ENCODE measurements at places on chromosomes 7 and 10.

GRCh38 chr7:18653381-18654155 is 158.0 kb downstream of the HDAC9 start:
- H3K4me1 ChIP-seq = no peaks in the 10 kb centered on the region
- DNase-seq = no peak

DNA sequence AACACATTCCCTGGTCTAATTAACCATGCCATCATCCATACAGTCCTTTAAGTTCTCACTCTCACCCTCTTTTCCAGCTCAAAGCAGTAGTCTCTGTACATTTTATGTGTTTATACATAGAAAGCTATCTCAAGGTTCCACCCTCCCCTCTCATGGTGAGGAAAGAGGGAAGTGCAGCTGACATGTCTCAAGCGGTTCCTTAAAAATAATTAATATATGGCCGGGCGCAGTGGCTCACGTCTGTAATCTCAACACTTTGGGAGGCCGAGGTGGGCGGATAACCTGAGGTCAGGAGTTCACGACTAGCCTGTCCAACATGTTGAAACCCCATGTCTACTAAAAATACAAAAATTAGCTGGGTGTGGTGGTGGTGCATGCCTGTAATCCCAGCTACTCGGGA is 36.7 kb downstream of the ZC3HAV1 start:
- H3K4me1 ChIP-seq = peaks cover 3% of the 10 kb centered on the region
- H3K36me3 ChIP-seq = no peaks in the 10 kb centered on the region
- H3K27me3 ChIP-seq = no peaks in the 10 kb centered on the region
- H3K4me3 ChIP-seq = no peak overlapping the region
- no peak overlapping the region for H3K27ac ChIP-seq

DNA sequence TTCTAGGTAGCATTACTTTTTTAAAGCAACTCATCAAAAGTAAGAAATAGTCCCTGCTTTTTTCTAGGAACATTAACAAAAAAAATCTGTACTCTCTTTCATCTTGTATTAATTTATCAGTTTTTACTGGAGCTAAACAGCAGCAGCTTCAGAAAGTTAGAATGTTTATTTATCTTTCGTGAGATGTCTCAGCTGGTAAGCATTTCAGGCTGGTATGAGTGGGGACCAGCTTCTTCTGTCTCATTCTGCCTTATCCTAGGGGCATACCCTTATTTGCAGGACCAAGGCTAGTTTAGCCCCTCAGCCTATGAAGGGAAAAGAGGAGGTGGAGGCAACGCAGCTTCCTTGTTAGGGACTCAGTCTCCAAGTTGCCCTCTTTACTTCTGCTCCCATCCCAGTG is 35.1 kb downstream of the LANCL2 start:
- H3K27me3 ChIP-seq = no peaks in the 10 kb centered on the region
- DNase-seq = no peak
- no peaks in the 10 kb centered on the region for H3K36me3 ChIP-seq

DNA sequence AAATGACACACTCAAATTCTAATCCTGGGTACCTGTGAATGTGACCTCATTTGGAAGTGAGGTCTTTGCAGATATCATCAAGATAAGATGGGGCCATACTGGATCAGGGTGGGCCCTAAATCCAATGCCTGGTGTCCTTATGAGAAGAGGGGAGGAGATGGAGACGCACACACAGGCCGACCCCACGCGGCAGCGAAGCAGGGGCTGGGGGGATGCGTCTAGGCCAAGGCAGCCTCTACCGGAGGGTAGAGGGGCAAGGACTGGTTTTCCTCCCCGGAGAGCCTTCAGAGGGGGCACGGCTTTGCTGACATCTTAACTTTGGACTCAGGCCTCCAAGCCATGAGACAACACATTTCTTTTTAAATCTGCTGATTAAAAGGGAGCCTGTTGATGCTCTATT is 33.3 kb downstream of the DPYSL4 start:
- H3K4me3 ChIP-seq = no peak overlapping the region
- H3K36me3 ChIP-seq = no peaks in the 10 kb centered on the region
- H3K4me1 ChIP-seq = no peaks in the 10 kb centered on the region
- H3K27ac ChIP-seq = no peak overlapping the region
- no peak for DNase-seq

GRCh38 chr10:18221123-18221522 is 80.9 kb downstream of the CACNB2 start:
- H3K36me3 ChIP-seq = no peaks in the 10 kb centered on the region
- H3K4me1 ChIP-seq = peaks cover 12% of the 10 kb centered on the region
- DNase-seq = no peak
- H3K27ac ChIP-seq = no peak overlapping the region
- H3K27me3 ChIP-seq = no peaks in the 10 kb centered on the region

DNA sequence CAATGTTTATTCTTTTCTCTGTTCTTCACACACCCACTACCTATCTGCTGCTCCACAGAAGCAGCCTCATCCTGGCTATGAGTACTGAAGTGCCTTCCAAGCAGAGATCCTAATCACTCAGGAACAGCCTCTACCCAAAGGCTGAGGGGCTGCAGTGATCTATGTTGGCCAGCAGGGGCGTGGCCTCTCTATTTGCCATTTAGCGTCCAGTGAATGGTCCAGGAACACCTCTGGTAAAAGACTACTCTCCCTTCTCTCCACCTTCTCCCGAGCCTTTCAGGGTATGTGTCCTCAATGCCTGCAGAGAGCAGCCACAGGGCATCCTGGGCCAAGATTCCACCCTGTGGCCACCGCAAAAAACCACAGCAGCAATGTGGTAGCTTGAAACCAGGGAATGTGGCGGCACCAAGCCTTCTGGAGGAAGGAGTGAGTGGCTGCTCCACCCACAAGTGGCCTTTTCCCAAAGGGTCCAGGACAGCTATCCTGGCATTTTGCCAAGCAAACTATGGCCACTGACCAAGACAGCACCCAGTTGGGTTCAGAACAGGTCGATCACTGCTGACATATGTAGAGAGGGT is 70.9 kb downstream of the SYPL1 start:
- H3K4me3 ChIP-seq = no peak overlapping the region
- no peak for DNase-seq
- H3K27ac ChIP-seq = no peak overlapping the region
- H3K4me1 ChIP-seq = peaks cover 3% of the 10 kb centered on the region
- H3K27me3 ChIP-seq = no peaks in the 10 kb centered on the region

DNA sequence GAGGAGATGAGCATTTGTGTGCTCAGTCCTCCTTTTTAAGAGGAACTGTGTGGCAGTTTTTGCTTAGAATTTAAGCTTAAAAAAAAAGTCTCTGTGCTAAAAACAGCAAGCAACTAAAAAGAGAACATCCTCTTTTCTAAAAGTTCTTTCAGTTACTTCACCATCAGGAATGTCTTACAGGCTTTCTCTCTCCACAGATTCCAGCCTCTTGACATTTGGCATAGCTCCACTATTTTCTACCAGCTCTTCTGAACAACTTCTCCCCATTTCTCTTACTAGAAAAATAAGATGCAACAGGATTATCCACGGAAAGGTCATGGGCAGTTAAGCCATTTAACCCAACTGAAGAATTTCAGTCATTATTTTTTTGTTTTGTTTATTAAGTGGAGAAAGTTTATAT is 13.2 kb downstream of the PCLO start:
- H3K27ac ChIP-seq = no peak overlapping the region
- H3K4me3 ChIP-seq = no peak overlapping the region
- DNase-seq = no peak
- H3K36me3 ChIP-seq = no peaks in the 10 kb centered on the region

DNA sequence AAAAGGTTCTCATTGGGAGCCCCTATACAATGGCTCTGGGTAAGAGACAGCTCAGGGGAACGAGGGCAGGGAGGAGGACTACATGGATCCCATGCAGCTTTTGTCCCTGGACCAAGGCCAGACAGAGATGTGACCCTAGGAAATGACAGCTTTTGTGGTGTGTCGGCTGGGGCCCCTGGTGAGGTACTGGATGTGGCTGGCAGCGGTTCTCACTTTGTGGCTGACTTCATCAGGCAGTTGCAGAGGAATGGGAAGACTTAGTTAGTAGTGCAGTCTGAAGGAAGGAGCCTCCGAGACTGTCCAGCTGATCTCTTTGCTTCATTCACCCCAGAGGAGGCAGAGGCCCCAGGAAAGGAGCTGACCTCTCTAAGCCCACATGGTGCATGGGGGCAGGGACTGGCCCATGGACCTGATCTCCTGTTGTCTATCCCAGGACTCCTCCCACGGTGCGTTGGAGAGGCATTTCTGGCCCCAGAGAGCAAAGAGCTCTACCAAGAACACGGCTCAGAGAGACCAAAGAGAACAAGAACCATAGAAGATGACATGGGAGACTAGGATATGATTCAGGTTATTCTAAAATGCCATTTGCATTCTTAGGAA is 202.9 kb downstream of the RPS24 start:
- no peaks in the 10 kb centered on the region for H3K27me3 ChIP-seq
- no peak overlapping the region for H3K27ac ChIP-seq
- H3K4me1 ChIP-seq = peaks cover 4% of the 10 kb centered on the region
- H3K4me3 ChIP-seq = no peak overlapping the region

DNA sequence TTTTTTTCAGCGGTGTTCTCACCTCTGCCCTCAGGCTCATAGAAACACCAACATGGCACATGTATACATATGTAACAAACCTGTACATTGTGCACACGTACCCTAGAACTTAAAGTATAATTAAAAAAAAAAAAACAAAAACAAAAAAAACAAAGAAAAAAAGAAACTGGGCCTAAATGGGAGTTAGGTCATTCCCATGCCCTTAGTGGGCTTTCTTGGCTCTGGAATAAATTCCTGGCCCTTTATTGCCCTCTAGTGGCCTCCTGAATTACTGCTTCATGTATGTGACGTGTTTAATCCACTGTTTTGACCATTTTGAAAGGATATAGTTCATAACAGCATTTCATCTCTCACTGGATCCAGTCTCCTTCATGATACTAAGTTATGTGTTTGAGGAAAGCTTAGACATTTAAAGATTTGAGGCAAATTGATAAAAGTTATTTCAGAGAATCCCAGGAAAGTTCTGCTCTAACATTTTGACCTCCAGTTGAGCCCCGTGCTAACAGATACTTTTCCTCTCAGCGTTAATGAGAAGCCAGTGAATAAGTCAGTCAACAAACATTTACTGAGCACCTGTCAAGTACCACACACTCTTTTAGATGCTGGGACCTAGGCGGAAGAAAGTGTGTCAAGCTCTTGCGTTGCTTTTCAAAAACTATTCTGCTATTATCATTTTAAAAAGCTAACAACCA is 54.7 kb upstream of the SYPL1 start:
- H3K27ac ChIP-seq = no peak overlapping the region
- H3K36me3 ChIP-seq = no peaks in the 10 kb centered on the region
- no peaks in the 10 kb centered on the region for H3K4me1 ChIP-seq

DNA sequence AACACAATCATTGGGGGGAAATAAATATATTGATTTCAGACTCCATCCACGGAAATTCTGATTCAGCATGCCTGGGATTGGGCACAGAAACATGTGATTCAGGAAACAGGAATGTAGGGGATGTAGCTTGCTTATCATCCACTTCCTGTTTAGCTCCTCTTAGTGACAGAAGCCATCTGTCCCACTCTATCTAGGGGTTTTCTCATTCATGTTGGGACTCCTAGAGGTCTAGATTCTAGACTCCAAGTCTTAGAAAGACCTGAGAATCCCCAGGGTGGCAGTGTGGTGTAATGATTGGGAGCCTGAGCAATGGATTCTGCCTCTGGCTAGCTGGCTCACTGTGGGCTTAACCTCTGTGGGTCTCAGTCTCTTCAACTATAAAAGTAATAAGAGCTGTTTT is 67.9 kb downstream of the CDK1 start:
- no peaks in the 10 kb centered on the region for H3K27me3 ChIP-seq
- H3K4me3 ChIP-seq = no peak overlapping the region
- no peaks in the 10 kb centered on the region for H3K36me3 ChIP-seq
- no peak overlapping the region for H3K27ac ChIP-seq
- no peak for DNase-seq
- H3K4me1 ChIP-seq = peaks cover 19% of the 10 kb centered on the region

DNA sequence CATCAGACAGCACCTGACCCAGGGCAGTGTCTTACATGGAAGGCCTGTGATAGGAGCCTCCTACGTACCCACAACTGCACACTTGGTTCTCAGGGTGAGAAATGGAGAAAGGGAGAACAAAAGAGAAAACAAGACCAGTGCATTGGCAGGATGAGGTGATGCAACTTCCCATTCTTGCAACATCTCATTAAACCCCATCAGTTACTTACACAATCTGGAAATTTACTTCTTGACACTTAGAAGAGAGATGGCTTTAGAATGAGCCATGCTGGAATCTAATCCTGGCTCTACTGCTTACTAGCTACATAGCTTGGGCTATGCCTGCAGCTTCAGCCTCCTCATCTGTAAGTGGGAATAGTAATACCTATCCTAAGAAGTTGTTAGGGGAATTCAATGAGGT is 391.7 kb downstream of the KCNMA1 start:
- no peak overlapping the region for H3K4me3 ChIP-seq
- DNase-seq = no peak
- no peaks in the 10 kb centered on the region for H3K27me3 ChIP-seq
- H3K36me3 ChIP-seq = no peaks in the 10 kb centered on the region

GRCh38 chr10:88880282-88881076 is 434 bp downstream of the STAMBPL1 start:
- peak; percentile 82 for DNase-seq
- peaks cover 2% of the 10 kb centered on the region for H3K4me1 ChIP-seq
- H3K27me3 ChIP-seq = no peaks in the 10 kb centered on the region
- H3K27ac ChIP-seq = peak overlapping the region; percentile 87
- H3K36me3 ChIP-seq = no peaks in the 10 kb centered on the region
- H3K4me3 ChIP-seq = peak overlapping the region; percentile 82

DNA sequence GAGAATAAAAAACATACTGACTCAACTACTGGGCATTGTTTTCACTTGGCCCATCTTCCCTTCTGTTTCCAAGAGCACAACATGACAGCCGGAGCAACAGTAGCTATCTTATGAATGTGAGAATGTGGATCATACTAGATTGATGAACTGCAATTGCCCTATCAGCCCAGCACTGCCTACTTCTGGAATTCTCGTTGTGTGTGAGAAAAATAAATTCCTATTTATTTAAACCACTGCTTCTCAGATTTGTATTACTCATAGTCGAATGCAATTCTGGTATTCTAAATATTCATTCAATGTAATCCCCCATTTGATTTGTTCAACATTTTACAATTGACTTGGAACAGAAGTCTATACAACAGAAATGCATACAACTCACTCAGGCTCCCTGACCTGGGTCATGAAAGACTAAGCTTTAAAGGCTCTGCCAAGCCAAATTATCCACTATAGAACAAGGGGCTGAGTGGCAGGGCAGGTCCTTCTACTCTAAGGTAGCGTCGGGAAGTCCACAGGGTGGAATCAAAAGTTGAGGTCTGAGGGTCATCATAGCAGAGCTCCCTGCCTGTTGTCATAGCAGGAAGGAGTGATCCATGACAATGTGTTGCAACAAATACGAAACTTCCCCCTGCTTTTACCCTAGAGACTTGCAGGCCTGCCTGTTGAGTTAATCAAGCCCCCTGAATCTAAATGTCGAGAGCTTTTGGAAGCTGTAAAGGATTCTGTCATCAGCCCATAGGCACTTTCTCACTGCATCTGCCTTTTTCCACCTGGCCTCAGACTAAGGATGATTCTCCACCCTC is 12.4 kb upstream of the JAZF1 start:
- H3K4me3 ChIP-seq = no peak overlapping the region
- no peaks in the 10 kb centered on the region for H3K27me3 ChIP-seq
- H3K36me3 ChIP-seq = no peaks in the 10 kb centered on the region
- no peaks in the 10 kb centered on the region for H3K4me1 ChIP-seq
- no peak for DNase-seq
- H3K27ac ChIP-seq = no peak overlapping the region

- H3K36me3 ChIP-seq = no peaks in the 10 kb centered on the region
- H3K27ac ChIP-seq = no peak overlapping the region
- no peaks in the 10 kb centered on the region for H3K4me1 ChIP-seq
- no peak overlapping the region for H3K4me3 ChIP-seq
Observed at GRCh38 chr7:157580324-157580723, 243.5 kb downstream of the DNAJB6 start.
